Endothelial cell of umbilical vein (primary cell): ENCODE measurements at places on chromosomes 7 and 10. TPM values are rescaled to one million over a fixed set of nuclear protein-coding genes. Genes with fewer than 3 reads are reported as not detected.

GRCh38 chr10:67788028-67788886, 49.7 kb downstream of the DNAJC12 start:
- H3K36me3 ChIP-seq, result no peaks in the 10 kb centered on the region
- no peaks in the 10 kb centered on the region for H3K4me1 ChIP-seq
- peak; percentile 26 for DNase-seq

DNA sequence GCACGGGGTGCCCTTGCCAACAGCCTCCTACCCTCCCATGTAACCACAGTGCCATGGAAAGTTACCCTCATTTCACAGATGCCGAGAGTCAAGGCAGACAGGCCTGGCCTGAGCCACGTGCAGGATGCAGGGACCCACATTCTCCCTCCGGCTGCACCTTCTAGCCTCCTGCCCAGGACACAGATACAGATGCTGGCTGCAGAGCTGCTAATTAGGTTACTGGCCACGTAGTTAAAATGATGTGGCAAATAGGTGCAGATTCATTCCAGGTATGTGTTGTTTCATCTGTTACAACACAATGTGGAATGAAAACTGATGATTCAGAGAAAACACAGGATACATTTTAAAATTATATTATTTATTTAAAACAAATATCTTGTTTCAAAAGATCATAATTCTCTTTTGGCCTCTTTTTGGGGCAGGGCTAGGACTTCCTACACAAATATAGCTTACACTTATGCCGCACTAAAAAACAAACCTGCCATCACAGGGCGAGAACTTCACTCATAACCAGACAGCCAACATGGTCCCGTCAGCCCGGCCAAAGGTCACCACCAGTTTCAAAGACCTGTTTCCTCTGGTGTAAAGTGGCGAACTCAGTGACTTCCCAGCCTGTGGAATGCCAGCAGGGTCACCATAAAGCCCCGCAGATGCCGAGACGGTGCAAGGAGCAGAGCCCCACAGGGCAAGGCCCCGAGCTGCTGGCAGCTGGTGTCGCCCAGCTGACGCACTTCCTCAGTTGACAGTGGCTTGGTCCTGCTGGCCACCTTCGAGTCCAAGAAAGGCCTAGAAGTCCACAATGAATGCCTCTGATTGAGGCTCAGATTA, 83.5 kb downstream of the TNS3 start:
- no peaks in the 10 kb centered on the region for H3K4me1 ChIP-seq
- H3K27me3 ChIP-seq, result no peaks in the 10 kb centered on the region
- no peaks in the 10 kb centered on the region for H3K36me3 ChIP-seq
- no peak overlapping the region for H3K4me3 ChIP-seq

DNA sequence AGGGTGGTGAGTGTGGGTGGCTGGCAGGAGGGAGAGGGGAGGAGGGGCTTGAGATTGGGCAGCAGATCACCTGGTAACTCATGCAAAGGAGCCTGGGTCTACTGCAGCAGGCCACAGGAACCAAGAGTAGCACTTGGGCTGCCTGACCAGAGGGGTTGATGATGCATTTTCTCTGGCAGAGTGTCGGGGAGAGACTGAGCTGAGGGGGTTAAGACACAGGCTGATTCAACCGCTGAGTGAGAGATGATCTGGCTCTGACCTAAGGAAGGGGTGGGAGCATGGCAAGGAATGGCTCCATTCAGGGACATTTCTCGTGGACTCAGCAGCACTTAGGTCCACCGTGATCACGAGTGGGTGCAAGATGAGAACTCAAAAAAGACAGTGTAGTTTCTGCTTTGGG, 115.5 kb upstream of the STK17A start:
- no peaks in the 10 kb centered on the region for H3K36me3 ChIP-seq
- peaks cover 3% of the 10 kb centered on the region for H3K27me3 ChIP-seq
- no peak overlapping the region for H3K27ac ChIP-seq

GCK gene
- 0.13 and 0.17 TPM in 2 replicates for polyA plus RNA-seq
